Stimulated activated CD8-positive, alpha-beta memory T cell treated with anti-CD3 and anti-CD28 coated beads, Interleukin-7, amount 100 ng/mL, for 1 hour (primary cell): ENCODE measurements at places on chromosomes 2 and 18.

GRCh38 chr18:2641638-2642037 is 13.9 kb upstream of the SMCHD1 start:
- DNase-seq: no peak

DNA sequence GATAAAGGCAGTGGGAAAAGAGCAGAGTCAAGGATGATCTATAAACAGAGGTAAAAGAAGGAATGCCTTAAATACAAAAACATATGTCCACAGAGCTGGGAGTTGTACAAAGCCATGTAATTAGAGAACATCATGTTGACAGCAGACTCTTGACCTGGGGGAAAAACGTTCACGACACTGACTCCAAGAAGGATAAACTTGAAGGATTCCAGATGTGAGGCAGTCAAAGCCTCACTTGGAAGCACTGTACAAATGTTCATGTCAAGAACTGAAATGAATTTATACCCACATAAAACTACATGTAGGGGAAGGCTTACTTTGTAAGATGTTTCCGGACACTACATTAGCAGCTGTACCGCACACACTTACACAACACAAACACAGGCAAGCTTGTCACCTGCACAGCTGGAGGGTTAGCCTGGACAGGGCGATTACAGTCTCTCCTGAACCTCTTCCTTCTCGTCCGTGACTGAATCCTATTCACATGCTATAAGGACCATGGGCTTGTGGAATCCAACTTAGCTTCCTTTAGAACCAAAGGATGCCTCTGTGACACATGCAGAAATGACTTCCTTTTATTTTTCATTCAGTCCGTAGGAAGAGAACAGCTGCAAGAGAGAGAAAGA is 88.6 kb downstream of the SH3YL1 start:
- no peak for DNase-seq

DNA sequence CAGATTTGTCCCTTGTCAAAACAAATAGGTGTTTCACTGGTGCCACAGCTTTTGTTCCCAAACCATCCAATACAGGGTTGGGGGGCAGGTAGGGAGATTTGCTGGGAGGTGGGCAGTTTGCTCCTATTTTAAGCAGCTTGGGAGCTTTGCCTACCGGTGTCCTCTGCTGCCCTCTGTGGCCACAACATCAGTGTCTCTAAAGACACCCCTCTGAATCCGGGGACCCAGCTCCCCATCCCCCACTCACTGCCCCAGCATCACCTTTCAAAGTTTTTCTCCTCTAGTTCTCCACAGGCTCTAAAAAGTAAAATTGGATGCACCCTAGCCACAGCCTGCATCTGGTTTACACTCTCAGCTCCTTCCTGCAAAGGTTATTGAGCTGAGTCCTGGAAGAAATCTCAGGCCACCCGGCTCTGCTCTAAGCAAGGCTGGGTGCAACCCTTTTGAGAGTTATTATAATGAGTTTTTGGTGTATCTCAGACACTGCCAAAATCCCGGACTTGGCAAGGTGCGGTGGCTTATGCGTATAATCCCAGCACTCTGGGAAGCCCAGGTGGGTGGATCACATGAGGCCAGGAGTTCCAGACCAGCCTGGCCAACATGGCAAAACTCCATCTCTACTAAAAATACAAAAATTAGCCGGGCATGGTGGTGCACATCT is 2.9 kb upstream of the EPAS1 start:
- no peak for DNase-seq

- DNase-seq: no peak
Measured at GRCh38 chr2:69579536-69579935, 64.0 kb downstream of the AAK1 start.

GRCh38 chr2:189580241-189580651 is 340 bp downstream of the SLC40A1 start:
- no peak for DNase-seq

DNA sequence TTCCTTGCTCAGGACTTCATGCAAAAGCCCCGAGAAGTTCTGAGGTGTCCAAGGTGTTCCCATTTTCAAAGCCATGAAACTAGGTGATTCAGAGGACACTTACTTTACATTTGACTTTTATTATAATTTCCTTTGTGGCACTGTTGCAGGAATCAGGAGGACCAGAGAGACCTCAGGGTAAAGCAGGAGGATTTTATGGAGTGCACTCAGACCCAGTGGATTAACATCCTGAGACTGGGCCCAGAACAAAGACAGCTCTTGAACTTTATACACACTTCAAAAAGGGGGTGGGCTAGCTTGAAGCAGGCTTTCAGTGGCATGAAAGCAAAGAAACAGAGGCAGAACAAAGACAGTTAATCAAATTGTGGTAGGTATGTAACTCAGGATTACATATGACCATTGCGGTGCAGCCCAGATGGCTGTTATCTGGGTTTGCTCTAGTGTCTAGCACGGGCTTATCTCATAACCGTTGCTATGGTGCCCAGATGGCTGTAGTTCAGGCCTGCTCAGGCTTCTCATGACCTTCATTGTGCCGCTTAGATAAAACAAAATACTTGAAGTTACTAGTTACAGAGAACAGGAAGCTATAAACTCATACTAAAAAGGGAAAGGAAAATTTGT is 39.4 kb downstream of the TMEM182 start:
- DNase-seq: no peak

- no peak for DNase-seq
Measured at GRCh38 chr2:151786077-151786476, 42.1 kb downstream of the ARL5A start.

- DNase-seq: no peak
Measured at GRCh38 chr2:30149976-30150375, 3.2 kb downstream of the YPEL5 start.

DNA sequence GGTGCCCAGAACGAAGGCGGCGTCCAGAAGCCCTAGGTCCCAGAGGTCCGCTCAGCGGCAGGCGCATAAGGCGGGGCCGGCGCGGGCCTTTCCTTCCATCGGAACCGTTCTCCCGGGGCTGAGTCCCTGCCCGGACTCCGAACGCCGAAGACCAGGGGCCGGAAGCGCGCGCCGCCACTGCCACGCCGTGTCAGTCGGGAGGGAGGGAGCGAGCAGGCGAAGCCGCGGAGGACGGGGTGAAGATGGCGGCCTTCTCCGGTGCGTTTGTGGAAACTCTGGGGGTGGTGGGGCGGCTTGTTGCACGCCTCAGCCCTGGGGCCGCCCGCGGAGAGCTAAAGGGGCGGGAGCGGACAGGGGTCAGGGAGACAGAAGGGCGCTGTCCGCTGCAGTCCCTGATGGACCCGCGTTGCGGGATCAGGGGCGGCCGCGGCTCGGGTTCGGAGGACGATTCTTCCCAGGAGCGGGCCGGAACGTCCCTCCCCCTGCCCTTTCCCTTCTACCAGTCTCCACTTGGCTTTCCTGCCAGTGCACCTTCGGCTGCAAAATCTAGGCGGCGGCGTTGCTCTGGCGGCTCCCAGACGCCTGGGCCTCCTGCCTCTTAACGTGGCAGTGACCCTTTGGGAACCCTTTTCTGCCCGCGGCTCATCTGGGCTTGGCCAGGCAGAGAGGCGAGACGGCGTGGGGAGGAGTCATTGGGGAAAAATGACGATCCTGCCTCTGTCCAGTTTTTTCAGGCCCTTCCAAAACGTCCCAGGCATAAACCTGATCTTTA is at the start of gene DDX1:
Gene DDX1, plus strand, starts transcription at position 177 of the 772 bp plus-strand sequence. Its CDS starts 66 bp downstream, at position 243.
- DNase-seq: peak; percentile 73

- DNase-seq: no peak
Measured at GRCh38 chr18:50079571-50080295, 115.2 kb downstream of the MYO5B start.

GRCh38 chr2:134738141-134738870 is 19.5 kb upstream of the TMEM163 start:
- no peak for DNase-seq

- DNase-seq: no peak
Measured at GRCh38 chr2:127563458-127564428, 28.3 kb downstream of the MYO7B start.

GRCh38 chr2:62465741-62466502 is 40.1 kb downstream of the TMEM17 start:
- no peak for DNase-seq

GRCh38 chr2:15201009-15201408 is 360.1 kb downstream of the NBAS start:
- no peak for DNase-seq

- no peak for DNase-seq
Measured at GRCh38 chr2:100040906-100041305, 101.5 kb downstream of the AFF3 start.

DNA sequence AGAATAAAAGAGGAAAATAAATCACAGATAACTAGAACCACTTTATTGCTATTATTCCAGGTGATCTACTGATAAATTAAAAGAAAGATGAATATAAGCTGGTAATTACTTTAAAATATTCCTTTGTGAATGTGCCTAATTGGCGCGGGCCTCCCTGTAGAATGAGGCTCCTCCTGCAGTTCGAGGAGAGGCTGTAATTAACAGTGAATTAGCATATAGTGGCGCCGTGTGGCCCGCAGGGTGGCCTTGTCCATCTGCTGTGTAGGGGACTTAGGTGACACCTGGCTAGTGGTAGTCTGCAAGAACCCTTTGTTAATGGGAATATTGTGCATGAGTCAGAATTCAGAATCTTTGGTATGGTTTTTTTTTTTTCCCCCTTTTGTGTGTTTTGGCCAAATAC is 119.8 kb downstream of the AGAP1 start:
- DNase-seq: no peak

- DNase-seq: no peak
Measured at GRCh38 chr18:77218642-77219041, 31.0 kb upstream of the GALR1 start.

DNA sequence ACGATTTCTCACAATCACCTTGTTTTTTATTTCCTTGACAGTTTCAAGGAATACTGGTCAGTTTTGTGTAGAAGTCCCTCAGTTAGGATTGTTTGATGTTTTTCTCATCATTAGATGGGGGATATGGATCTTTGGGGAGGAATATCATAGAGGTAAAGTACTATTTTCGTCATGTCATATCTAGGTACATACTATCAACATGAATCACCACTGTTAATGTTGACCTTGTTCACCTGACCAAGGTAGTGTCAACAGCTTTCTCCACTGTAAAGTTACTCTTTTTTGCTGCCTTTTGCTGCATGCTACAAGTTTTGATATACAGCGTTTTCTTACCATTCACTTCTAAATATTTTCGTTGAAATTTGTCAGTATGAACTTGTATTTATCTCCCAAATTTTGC is 32.7 kb downstream of the NLRC4 start:
- DNase-seq: no peak

GRCh38 chr2:171158036-171158789 is 2.5 kb downstream of the TLK1 start:
- no peak for DNase-seq

GRCh38 chr2:178523596-178524134 is 43.4 kb downstream of the PLEKHA3 start:
- no peak for DNase-seq

- DNase-seq: no peak
Measured at GRCh38 chr2:24009680-24010476, at the start of gene MFSD2B. TSS of gene MFSD2B (plus strand) at chr2:24010085. CDS start at chr2:24010097, 12 bp downstream.

DNA sequence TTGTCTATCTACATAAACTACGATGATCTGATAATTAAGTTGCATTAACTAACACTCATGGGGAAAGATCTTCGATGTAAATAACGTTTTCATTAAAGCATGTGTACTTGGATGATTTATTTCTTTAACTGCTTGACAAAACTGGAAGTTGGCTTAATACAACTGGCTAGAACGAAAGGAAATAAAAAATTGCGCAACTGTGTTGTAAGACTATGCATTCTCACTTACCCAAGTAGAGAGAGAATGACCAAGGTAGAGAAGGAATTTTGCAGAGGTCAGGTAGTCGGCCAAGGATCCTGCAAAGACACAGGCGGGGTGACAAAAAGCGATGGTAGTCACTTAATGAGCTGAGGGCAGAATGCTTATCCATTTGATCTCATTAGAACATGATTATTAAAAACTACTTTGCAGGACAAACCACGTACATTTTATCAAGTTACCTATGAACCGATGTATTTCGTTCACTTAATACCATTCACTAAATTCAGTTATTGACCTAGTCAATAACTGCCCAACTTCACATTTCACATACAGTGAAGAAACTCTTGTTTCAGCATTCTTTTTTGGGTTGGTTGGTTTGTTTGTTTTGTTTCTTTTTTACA is 900 bp downstream of the SLC40A1 start:
- no peak for DNase-seq

DNA sequence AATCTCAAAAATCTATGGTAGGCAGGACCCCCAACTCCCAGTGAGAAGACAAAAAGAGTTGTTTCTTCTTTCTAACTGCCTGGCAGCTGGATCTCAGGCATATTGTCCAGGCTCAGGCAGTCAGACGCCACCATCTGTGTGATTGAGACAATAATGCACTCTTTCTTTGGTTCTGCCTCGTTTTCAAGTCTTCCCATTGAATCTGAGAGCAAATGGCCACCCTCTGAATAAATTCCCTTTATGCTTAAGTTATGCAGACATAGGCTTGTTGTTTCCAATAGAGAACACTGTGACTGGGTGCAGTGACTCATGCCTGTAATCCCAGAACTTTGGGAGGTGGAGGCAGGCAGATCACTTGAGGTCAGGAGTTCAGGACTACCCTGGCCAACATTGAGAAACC is 15.3 kb upstream of the CD207 start:
- DNase-seq: no peak

DNA sequence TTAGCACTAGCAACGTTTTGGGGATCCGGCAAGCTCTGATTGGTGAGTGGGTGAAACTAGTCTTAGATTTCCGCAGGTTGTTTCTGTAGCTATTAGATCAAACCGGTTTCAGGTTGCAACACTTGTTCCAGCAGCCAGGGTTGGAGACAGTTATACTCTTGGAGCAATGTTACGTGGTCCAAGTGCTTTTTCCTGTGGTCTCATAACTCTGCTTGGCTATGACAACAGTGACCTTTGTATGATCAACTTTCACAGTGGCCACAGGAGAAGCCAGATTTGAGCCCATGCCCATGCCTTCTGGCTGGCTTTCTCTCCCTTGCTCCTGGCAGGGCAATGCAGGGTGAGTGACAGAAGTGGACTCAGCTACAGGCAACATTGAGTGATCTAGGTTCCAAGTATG is 84.5 kb upstream of the TAF1B start:
- DNase-seq: no peak

- DNase-seq: no peak
Measured at GRCh38 chr18:34514238-34514637, 195.9 kb upstream of the DTNA start.
